ENCODE measurements at places on chromosomes 6 and 20. TPM values are rescaled to one million over a fixed set of nuclear protein-coding genes. Genes with fewer than 3 reads are reported as not detected.

HLA-DRB1 gene
- 6.7 TPM for total RNA-seq

GRCh38 chr20:32482143-32482441 lies 103.0 kb downstream of the NOL4L start:
- no peaks in the 10 kb centered on the region for H3K27me3 ChIP-seq
- H3K4me3 ChIP-seq: peak overlapping the region; percentile 90
- DNase-seq: no peak
- peaks cover 15% of the 10 kb centered on the region for H3K4me1 ChIP-seq
- H3K36me3 ChIP-seq: no peaks in the 10 kb centered on the region

DNA sequence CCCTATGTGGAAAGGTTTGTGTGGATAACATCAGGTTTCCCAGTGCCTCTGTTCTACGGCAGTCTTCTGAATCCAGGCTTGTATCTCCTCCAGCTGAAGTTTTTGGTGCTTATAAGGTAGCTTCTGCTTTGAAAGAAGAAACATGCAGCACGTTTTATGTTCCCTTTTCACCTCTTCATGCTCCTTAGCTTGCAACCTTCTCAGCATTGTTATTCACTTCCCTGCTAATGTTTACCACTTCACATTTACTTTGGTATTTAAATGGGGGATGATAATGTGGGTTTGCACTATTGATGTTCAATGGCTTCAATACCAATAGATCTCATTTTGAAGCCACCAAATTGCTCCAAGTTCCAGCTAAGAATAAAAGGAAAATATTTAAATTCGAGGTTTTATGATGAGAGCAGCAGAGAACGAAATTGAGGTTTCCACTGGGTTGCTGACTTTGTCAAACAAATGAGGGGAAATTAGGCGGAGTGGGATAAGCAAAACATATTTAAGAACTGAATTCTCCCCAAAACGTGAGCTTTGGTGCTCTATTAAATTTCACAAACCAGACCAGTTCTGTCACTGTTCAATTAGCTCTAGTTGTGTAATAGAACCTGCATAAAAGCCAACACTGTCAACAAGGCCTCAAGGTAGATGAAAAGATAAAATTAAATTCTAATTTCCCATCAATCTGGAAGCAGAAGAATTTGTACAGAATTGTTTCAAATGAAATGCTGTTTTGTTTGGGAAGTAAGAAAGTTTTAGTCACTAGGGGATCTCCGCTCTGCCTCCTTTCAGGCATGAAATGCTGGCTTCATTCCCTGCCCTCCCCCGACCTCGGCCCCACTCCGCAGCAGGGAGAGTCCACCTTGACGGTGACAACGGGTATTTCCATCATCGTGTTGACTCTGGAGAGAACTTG lies 1.4 kb downstream of the IL22RA2 start:
- H3K36me3 ChIP-seq: no peaks in the 10 kb centered on the region
- H3K27ac ChIP-seq: no peak overlapping the region
- H3K27me3 ChIP-seq: no peaks in the 10 kb centered on the region
- no peak for DNase-seq
- no peaks in the 10 kb centered on the region for H3K4me1 ChIP-seq
- H3K4me3 ChIP-seq: no peak overlapping the region

- no peak overlapping the region for H3K4me3 ChIP-seq
- no peaks in the 10 kb centered on the region for H3K27me3 ChIP-seq
- no peaks in the 10 kb centered on the region for H3K4me1 ChIP-seq
- H3K36me3 ChIP-seq: no peaks in the 10 kb centered on the region
- no peak overlapping the region for H3K27ac ChIP-seq
Measured at GRCh38 chr20:40636486-40636885, 52.5 kb downstream of the MAFB start.
